GF-D8 (cell line): ENCODE measurements at places on chromosomes 1 and 21.
A peak's percentile ranks its signal among the peaks of the same experiment; 100 is the strongest.

DNA sequence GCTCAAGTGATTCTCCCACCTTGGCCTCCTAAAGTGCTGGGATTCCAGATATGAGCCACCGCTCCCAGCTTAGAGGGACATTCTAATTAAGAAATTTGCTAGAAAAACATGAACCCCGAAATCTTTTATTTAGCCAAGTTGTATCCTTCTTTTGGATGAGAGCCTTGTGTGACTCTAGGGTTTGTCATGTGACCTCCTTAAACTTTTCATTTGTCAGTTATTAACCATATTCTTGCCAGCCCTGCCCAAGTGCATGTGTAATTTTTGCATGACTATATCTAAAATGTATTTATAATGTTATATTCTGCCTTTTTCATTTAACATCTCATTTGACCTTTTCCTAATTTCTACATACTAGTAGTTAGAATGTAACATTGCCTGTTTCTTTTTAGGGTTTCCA, 1.9 kb downstream of the UTP25 start:
- DNase-seq: no peak

- peak; percentile 87 for DNase-seq
Measured at GRCh38 chr1:63463248-63463647, 59.8 kb downstream of the ITGB3BP start.

- no peak for DNase-seq
Measured at GRCh38 chr1:15803380-15803779, 4.1 kb downstream of the UQCRHL start.

DNA sequence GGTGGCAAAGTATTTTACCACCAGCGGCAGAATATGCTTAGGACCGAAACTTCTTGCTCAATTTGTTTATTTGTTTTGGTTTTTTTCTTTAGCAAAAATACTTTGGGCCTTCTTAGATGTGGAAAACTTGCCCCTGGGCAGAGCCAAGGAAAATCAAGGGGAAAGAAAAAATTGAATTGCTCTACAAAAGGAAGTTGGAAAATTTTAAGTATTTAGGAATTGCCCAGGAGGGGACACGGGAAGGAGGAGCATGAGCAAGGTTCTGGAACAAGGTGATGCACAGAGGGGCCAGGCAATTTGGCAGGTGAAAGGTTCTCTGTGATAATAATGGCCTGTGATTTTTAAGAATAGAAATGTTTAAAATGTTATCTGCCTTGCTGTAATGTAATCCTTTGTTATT, 28.6 kb downstream of the SGIP1 start:
- DNase-seq: no peak

DNA sequence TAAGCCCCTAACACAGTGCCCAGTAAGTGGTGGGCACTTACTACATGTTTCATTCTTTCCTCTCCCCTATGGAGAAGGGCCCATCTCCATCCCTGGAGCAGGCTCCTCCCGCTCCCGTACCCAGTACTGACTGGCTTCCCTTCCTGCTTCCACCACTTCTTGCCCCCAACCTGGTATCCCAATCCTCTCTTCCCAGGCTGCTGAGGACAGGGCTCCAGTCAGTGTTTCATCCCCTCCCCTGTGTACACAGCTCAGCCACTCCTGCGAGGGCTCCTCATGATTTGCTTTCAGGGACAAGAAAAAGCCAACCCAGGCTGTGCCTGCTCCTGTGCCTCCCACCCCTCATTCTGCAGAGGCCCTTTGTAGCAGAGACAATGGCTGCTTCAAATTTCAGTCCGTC, 20.8 kb upstream of the ETV3 start:
- no peak for DNase-seq

- no peak for DNase-seq
Measured at GRCh38 chr1:39452081-39452480, 39.4 kb upstream of the BMP8A start.

DNA sequence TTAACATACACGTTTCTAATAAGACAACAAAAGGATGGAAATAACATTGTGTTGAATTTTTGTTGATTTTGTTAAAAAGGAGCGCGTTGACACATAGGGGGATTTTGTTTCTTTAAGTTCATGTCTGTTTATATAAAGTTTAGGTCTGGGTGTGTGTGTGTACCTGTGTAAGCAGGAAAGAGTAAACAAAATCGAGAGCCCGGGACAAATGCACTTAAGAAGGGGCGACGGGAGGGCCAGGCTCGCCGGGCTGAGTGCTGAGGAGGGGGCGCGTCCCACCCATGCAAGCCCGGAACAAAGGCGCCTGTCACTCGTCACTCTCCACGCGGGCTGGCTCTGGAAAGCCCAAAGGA, 28.8 kb upstream of the TRIM17 start:
- no peak for DNase-seq

DNA sequence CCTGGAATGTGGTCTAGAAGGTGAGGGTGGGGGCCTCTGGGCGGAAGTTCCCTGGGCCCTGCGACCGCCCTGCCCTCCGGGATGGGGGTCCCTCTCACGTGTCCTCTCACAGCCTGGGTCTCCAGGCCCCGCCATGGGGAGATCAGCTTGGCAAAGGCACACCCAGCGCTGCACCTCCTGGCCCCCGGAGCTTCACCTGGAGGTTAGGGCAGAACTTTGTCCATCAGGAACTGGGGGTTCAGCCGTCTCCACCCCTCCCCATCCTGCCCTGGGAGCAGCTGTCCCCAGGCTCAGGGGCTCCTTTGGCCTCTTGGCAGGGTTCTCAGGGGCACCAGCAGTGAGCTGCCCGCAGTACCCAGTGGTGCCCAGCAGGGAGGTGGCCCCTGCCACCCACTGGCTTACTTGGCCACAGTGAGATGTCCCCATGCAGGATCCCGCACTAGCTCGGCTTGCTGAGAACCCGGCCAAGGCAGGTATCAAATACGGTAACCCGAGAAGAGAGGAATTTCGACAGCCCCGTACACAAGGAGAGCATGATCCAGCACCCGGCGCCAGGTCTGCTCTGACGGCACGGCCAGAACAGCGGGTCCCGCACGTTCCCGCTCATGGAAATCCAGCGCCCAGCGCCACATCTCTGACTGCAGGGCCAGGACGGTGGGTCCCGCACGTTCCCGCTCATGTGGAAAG, 36.7 kb downstream of the RRP1 start:
- DNase-seq: no peak

- DNase-seq: no peak
Measured at GRCh38 chr1:40187399-40187798, 26.2 kb downstream of the RLF start.

GRCh38 chr1:226788965-226789364, 49.9 kb upstream of the ITPKB start:
- no peak for DNase-seq

- DNase-seq: no peak
Measured at GRCh38 chr1:219441884-219442283, 171.0 kb downstream of the ZC3H11B start.

GRCh38 chr1:116983112-116983511, 18.4 kb upstream of the CD101 start:
- DNase-seq: no peak

DNA sequence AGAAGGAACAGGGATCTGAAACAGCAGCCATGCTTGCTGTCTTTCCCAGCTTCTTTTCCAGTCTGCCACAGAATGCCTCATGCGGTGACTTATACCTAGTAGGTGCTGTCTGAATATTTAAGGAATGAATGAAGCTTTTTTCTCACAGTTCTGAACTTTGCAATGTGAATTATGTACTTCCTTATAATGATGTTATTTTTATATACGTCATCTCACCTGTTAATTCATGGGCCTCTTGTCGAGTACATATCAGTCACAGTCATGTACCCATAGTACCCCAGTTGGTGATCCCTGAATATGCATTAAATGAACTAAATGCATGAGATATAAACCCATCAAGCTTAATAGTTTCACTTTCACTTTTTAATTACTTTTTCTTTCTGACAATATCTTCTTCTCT, 132.7 kb downstream of the NTNG1 start:
- no peak for DNase-seq

DNA sequence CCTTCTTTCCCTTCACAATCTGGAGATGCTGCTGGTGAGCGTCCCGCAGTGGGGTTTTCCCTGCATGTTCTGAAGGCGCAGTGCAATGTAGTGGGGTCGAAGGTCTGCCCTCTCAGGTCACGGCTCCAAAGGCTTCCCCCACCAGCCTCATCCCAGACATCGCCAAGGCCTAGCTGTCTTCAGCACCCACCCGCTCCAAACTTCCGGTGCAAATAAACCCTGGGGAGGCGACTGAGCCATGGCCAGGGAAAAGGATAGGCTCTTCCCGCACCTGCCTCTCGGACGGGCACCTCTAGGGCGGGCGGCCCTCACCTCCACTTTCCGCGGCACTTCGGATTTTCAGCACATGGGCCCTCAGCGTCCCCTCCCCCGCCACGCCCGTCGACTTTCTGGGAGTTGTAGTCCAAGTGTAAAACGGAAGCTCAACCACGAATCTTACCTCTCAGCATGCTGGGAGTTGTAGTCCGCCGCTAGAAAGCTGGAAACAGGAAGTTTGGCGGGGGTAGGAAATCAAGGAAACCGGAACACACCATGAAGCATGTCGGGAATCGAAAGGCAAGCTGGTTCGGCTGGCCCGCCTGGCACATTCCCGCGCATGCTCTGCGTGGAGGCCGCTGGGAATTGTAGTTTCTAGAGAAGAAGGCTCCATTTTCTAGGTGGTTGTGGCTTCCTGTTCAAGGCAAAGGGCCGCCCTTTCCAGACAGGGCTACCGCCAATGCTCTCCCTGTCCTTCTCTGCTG, at the start of gene MRPL24:
TSS of gene MRPL24 (minus strand) at position 348 of the 740 bp plus-strand sequence. CDS start 2,384 bp downstream, outside the sequence.
- DNase-seq: peak; percentile 99

DNA sequence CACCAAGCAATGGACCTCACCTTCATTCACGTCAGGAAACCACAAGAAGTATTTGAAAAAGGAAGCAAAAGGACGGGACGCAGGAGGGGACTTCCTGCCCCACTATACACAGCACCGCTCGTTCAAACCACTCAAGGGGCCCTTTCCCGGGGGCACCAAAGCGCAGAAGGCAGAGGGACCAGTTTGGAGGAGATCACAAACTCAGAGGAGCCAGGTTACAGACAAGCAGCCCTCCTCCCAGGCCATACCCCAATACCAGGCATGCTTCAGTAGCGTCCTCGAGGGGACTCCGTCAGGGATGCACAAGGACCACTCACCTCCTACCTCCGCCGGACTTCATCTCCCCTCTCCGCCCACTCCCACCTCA, 685 bp downstream of the CRTC2 start:
- no peak for DNase-seq

- no peak for DNase-seq
Measured at GRCh38 chr1:107949467-107950253, 15.3 kb downstream of the VAV3 start.

- no peak for DNase-seq
Measured at GRCh38 chr1:151716771-151717631, at the start of gene CELF3. Gene CELF3, minus strand, starts transcription at chr1:151716803. Its CDS starts 783 bp downstream, at chr1:151716020.

GRCh38 chr1:12015001-12015491, 4.3 kb upstream of the MIIP start:
- DNase-seq: no peak

- DNase-seq: no peak
Measured at GRCh38 chr1:42914092-42914627, 44.5 kb downstream of the SLC2A1 start.

DNA sequence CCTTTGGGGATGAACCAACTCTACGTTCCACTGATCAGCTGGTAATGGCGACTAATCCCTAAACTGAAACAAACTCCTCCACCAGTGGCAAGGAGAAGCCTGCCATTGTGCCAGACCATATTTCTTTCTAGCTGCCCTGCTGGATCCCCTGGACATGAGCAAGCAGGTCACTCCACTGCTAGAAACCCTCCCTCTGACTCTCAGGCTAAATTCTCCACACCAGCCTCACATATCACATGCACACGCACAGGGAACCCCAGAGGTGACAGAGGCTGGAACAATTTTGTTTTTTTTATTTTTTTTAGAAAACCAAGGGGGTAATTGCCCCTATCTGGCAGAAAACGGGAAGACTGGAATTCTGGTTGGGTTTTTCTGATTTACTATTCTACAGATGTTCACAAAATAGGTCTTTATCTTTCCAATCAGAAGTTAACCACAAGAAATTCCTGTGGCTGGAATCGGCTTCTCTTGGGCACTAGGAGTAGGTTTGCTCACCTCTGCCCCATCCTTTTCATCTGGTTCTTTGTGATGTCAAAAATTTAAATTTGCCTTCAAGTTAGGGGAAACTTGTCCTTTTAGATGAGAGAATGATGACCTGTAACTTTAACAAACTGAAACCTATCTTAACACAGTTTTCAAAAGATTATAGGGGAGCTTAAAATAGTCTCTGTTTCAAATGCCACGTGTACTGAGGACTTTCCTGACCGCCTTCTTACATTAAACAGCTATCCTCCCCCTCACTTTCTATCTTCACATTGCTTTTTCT, 258.1 kb downstream of the SDCCAG8 start:
- DNase-seq: no peak

- no peak for DNase-seq
Measured at GRCh38 chr21:41321211-41321907, 4.8 kb downstream of the FAM3B start.

DNA sequence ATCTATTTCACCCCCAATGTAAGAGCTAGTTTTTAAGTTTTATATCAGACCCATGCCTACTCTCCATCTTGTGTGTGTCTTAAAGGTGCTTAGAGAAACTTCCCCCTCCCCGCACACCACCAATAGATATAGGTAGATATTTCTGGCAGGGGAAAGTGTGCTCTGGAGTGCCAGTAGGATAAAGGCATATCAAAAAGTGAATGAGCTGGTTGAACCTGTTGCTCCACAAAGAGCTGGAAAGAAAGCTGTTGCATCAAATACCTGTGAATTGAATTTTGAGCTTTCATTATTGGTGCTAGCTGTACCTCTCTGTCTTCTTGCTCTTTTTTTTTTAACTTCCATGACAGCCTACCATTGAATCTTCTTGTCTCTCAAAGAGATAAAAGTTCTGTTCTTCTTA, 32.8 kb downstream of the ARID1A start:
- no peak for DNase-seq

- no peak for DNase-seq
Measured at GRCh38 chr1:246146804-246147523, 360.1 kb downstream of the SMYD3 start.

DNA sequence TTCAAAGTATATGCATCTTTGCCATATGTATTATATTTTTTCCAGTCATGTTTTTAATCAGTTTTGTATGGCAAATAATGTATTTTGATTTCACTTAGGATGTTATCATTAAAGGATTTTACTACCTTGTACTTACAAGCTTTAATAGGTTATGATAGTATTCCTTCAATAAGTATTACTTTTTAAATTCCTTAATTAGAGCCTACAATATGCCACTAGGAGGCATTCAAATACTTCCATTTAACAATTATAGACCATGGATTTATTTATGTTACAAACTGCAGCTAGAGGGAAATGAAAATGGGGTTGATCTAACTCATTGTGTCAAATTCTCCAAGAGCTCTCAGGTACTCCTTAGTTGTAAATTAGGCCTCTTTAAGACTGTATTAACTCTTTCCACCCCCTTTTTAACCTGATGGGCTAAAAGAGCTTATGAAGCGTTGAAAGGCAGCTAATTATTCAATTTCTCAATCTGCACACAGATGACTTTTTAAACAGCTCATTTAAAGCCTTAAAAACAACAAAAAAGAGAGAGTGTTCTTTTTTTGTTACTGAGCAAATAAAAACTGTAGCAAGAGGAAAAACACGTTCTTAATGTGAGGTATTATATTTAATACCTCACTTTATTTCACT, 156.2 kb downstream of the DENND1B start:
- no peak for DNase-seq

GRCh38 chr1:150225546-150225945, 10.4 kb downstream of the ANP32E start:
- no peak for DNase-seq

- DNase-seq: no peak
Measured at GRCh38 chr1:198910816-198911215, 272.0 kb downstream of the PTPRC start.

- no peak for DNase-seq
Measured at GRCh38 chr1:233246965-233247364, 48.6 kb downstream of the PCNX2 start.
